ENCODE measurements at places on chromosomes 3 and 15. TPM values are rescaled to one million over a fixed set of nuclear protein-coding genes. Genes with fewer than 3 reads are reported as not detected.

Gene CD96
- 1.2 TPM for polyA plus RNA-seq

Gene TEX55
- polyA plus RNA-seq, result not detected

Gene C2CD4B
- polyA plus RNA-seq, result 0.46 TPM

- no peak for DNase-seq
Observed at GRCh38 chr15:57761562-57761961, 55.0 kb downstream of the POLR2M start.

Gene CNTN6
- polyA plus RNA-seq, result 2.1 TPM

Gene MLH1
- 51.5 TPM for polyA plus RNA-seq

- DNase-seq, result no peak
Observed at GRCh38 chr3:54901906-54902685, 25.8 kb downstream of the LRTM1 start.

DNA sequence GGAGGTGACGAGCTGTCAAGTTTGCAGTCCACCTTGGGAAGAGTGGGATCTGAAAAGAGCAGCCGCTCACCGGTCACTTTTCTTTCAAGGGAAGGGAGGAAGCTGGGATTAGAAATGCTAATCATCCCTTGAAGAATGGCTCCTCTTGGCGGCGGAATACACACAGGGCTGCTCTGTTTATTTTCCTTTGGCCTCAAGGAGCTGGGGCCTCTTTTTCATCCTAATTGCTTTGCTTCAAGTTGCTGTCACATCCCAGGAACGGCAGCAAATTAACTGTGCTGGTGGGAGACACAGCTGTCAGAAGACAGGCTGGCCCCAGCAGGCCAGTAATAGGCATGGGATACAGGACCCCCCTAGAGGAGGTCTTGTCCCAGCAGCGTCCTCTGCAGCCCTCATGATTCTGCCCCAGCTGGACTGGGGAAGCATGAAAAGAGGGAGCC is 6.7 kb downstream of the KBTBD13 start:
- no peak for DNase-seq

DNA sequence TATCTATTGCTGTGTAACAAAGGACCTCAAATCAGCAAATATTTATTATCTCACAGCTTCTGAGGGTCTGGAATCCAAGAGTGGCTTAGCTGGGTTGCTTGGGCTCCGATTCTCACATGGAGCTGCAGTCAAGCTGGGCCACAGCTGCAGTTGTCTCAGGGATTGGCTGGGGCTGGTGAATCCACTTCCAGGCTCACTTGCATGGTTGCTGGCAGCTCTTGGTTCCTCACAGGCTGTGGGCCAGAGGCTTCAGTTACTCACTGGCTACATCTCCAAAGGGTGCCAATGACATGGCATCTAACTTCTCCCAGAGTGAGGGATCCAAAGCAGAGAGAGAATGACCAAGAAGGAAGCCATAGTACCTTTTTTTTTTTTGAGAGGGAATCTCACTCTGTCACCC is 13.9 kb upstream of the SYNM start:
- no peak for DNase-seq

DNA sequence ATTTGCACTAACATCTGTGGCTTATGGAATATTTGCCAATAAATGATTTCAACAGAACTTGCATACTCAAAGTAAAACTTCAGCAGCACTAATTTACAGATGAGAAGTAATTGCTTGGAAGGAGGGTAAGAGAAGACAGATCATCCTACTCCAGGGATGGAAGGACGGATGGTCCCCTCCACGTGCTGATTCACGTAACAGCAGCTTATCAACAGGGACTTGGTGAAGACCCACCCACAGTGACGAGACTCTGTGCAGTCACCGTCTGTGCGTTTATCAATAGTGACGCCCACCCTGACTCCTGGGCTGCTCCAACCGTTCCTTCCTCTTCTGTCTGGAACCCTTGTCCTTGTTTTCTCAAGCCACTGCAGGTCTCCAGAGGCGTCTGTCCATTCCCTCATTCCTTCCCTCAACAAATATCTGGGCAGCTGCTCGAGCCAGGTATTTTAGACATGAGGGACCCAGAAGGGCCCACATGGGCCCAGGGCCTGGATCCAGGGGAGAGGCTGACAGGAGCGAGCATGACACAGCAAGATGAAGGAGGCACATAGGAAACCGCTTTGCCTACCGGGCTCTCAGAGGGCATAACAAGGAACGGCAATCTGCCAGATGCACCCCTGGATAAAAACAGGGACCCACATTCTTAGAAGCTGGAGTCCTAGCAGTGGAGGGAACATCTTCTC is 33.3 kb downstream of the PCSK6 start:
- DNase-seq, result no peak

DNA sequence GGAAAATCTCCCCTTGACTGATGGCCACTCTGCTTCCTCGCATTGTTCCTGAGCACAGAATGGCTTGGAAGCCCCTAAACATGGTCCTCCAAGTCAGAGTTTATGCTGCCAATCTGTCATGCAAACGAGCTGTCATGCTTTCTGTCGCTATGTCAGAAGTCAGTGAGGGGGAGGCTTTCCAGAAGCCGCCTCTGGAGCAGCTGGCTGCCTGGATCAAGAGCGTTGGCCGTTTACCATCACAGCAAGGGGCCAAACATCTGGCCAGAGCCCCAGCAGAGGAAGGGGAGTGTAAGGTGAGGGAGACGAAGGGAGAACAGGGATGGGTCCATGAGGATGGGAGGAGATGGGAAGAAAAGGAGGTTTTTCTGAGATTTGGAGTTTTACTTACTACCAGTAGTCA is 372.6 kb upstream of the NR2F2 start:
- DNase-seq, result no peak

- no peak for DNase-seq
Observed at GRCh38 chr15:47624503-47624902, 92.8 kb upstream of the SEMA6D start.

DNA sequence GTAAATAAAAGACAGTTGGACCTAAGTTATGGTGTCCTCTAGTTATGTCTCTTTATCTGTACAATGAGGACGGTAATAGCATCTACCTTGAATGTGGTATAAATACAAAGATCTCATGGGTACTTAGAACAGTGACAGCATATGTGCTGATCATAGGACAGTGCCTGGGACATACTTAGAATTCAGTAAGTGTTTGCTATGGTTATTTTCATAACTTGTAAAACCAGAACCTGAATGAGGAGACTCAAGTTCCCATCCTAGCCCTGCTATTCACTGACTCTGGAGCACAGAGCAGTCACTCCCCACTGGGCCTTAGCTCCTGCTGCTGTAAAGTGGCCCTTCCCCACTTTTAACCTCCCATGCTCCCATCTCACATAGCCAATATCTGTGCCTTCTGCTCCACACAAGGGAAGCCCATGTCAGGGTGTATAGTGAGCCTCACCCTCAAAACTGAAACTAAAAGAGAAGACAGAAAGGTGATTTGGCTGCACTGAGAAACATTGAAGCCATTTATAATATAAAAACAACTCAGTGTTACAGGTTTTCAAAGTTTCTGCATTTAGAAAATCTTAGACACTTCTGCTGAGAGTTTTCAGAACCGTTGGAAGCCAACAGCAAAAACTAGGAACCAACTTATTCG is 225.4 kb upstream of the UBE2E2 start:
- no peak for DNase-seq

- DNase-seq, result no peak
Observed at GRCh38 chr3:173411375-173411973, 13.9 kb downstream of the NLGN1 start.
